ENCODE measurements at places on chromosomes 5 and 9. TPM values are rescaled to one million over a fixed set of nuclear protein-coding genes. Genes with fewer than 3 reads are reported as not detected.

PCDHB10 gene
- polyA plus RNA-seq, result 7.2 TPM

MYMK gene
- polyA plus RNA-seq, result 0.37 TPM

OR1Q1 gene
- not detected for polyA plus RNA-seq

KIF4B gene
- polyA plus RNA-seq, result 0.28 TPM

FUT7 gene
- polyA plus RNA-seq, result not detected

FAM53C gene
- polyA plus RNA-seq, result 35.2 TPM

DOCK2 gene
- polyA plus RNA-seq, result 2.6 TPM

SPATA31D4 gene
- not detected for polyA plus RNA-seq

All from left kidney (tissue), 8 donors.